ENCODE measurements at places on chromosomes 16 and 17.

GRCh38 chr17:64320613-64321553, 57.8 kb upstream of the TEX2 start:
- peak; percentile 54 for DNase-seq

- DNase-seq, result no peak
These were observed 3.0 kb downstream of the DOC2B start for GRCh38 chr17:178292-179065.

DNA sequence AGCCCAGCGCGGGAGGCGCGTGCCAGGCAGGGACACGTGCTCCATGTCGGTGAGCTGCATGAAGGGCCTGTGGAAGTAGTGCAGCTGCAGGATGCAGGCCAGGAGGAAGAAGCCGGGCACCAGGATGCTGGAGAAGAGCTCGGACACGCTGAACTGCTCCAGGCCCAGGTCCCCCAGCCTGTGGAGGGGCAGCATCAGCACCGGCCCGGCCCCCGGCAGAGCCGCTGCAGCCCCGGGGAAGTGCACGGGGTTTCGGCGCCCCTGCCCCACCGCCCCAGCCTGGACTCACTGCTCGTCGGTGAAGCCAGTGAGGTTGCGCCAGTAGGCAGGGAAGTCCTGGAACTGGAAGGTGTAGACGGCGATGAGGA, 28.0 kb downstream of the CTU2 start:
- DNase-seq, result no peak

DNA sequence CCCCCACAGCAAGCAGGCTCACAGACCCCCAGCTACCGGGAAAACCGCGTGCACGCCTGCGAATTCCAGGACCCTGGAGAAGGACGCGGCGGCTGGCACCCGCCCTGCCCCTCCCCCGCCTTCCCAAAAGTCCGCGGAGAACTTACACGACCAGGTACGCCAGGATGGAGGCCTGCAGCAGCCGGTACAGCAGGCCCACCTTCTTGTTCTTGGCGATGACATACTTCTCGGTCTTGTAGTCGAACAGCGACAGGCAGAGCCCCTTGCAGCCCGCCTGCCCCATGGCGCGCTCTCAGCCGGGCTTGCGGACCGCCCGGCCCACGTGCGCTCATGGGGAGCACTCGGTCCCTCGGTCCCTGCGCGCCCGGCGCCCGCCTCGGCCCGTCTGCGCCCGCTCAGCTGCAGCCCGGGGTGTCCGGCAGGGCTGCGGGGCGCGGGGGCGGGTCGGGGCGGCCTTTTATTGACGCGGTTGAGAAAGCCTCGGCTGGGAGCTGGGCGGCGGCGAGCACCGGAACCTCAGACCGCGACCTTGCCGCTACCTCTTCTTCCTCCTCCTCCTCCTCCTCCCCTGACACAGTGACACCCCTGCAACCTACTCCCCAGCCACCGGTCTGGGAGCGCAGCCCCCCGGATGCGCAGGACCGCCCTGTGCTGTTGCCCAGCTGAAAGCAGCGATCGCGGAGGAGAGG, at the start of gene P2RX5:
Gene P2RX5 (minus strand): TSS at position 433 of the 689 bp plus-strand sequence. CDS start 150 bp downstream, at position 283.
- DNase-seq, result peak; percentile 33

- DNase-seq, result no peak
These were observed 7.1 kb upstream of the ITPRIPL2 start for GRCh38 chr16:19106625-19107020.

GRCh38 chr16:27918755-27919154, 144.8 kb downstream of the GSG1L start:
- DNase-seq, result no peak

GRCh38 chr16:55479430-55480140, 587 bp downstream of the MMP2 start:
- DNase-seq, result no peak

GRCh38 chr16:51834133-51834532, 683.1 kb upstream of the SALL1 start:
- no peak for DNase-seq
